ENCODE measurements at places on chromosomes 5 and 9.

DNA sequence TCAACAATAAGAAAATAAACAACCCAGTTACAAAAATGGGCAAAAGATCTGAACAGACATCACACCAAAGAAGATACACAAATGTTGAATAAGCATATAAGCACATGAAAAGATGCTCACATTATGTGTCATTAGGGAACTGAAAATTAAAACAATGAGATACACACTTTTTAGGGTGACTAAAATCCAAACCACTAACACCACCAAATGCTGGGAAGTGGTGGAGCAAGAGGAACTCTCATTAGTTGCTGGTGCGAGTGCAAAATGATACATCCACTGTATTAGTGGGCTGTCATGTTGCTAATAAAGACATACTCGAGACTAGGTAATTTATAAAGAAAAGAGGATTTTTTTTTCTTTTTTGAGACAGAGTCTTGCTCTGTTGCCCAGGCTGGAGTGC is 329.1 kb downstream of the TMEM38B start:
- no peak for DNase-seq

DNA sequence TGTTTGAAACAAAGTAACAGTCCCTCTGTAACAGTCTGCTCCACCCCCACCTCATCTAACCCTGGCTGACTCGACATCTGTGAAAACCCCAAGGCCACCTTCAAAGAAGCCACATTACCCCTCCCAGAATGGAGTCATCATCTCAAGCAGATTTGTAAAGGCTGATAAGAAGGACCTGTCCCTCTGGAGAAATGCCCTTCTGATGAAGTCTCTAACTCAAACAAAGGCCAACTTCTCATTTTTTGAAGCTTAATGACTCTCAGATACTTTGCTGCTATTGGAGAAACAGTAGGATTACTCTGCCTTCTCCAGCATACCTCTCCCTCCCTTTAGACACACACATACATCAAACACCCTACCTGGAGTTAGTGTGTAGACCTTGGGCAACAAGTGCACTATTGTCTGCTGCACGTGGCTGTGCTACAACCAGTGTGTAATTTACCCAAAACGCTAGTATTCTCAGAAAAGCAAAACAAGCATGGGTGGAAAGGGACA is 5.3 kb upstream of the SUSD1 start:
- DNase-seq, result no peak

DNA sequence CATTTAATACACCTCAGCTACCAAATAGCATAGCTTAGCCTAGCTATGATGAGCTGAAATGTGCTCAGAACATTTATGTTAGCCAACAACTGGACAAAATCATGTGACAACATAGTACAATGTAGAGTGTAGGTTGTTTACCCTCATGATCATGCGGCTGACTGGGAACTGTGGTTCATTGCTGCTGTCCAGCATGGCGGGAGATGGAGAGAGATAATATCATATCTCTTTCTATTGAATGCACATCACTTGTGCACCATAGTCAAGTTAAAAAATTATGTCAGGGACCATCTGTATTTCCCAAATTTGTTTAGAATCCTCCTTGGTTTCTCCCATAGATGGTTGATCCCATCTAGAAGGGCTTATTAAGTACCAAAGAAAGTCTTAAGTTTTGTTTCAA is 151.1 kb upstream of the ELL2 start:
- no peak for DNase-seq

GRCh38 chr5:143887903-143888665 is 76.1 kb downstream of the HMHB1 start:
- no peak for DNase-seq

GRCh38 chr9:90870621-90871326 is 69.2 kb downstream of the SYK start:
- DNase-seq, result no peak

DNA sequence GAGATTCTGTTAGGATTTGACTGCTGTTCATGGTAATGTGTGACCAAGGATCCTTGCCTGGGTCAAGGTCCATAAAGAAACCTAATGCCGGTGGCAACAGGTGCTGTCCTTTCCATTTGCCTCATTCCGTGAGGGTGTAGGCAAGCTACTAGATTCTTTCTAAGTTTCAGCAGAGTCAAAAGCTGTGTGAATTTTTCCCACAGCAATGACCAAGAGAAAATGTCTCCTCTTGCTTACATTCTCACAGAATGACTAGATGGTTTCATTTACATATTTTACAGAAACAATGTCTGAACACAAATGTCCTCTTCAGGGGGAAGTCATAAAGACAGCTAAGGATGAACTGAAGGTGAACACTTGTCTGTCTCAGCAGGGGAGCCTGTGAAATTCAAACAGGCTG is 75.3 kb upstream of the SV2C start:
- no peak for DNase-seq

DNA sequence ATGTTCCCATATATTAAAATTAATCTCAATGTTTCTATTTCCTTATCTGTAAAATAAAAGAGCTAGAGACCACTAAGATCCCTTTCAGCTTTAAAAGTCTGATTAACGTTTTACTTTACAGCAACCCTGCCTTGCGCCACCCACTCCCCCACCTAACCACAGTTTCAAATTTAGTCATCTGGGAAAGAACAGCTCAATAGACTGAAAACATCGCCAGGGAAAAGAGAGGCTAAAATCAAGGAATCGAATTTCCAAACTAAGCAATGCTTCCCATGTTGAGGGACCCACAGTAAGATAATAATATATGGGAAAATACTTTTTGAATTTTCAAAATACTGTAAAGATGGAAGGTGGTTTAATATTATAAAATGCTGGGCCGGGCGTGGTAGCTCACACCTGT is 6.6 kb downstream of the SAXO1 start:
- no peak for DNase-seq

DNA sequence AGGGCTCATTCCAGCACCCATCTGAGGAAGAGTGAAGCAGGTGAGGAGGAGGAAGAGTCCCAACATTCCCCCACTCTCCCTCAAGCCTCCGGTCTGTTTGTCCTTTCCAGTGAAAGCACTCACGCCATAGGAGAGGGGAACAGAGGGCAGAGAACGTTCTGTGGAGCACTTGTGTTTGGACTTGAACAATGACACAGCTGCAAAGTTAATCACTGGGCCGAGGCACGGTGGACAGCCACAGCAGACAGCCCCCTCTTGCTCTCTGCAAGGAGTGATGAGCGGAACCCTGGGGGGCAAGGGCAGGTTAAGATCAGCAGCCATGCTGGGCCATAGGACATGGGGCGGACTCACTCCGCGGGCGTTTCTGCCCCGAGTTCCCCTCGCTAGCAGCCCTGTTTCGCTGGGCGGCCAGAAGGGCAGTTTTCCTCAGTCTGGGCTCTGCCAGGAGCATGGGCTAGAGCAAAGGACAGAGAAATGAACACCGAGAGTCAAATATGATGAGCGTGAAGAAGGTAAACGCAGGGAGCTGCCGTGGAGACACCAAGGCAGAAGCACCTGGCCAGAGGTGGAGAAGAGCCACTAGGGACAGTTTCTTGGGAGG is 185.7 kb downstream of the GAPVD1 start:
- no peak for DNase-seq

All from activated CD4-positive, CD25-positive, alpha-beta regulatory T cell treated with anti-CD3 and anti-CD28 coated beads, Interleukin-2, amount 50 U/mL, for 16 hours (primary cell).